Psoas muscle (tissue), 8 donors: ENCODE measurements at places on chromosomes 16 and 17. TPM values are rescaled to one million over a fixed set of nuclear protein-coding genes. Genes with fewer than 3 reads are reported as not detected.

Gene CD300LF
- 0.09 TPM for polyA plus RNA-seq

Gene TNFRSF17
- polyA plus RNA-seq, result 0.08 TPM

Gene SP6
- not detected for polyA plus RNA-seq

Gene HIRIP3
- polyA plus RNA-seq, result 62.5 TPM

Gene KRT20
- polyA plus RNA-seq, result not detected

Gene RUNDC3A
- 0.11 TPM for polyA plus RNA-seq

Gene CTF1
- 4.9 TPM for polyA plus RNA-seq

Gene SLC16A13
- 0.17 TPM for polyA plus RNA-seq

Gene CHRNE
- 0.56 TPM for polyA plus RNA-seq

Gene EARS2
- polyA plus RNA-seq, result 13.6 TPM

GRCh38 chr16:68605746-68606145 lies 39.4 kb upstream of the CDH3 start:
- DNase-seq, result no peak

- DNase-seq, result no peak
Measured at GRCh38 chr16:74666010-74666421, 661 bp downstream of the RFWD3 start.

DNA sequence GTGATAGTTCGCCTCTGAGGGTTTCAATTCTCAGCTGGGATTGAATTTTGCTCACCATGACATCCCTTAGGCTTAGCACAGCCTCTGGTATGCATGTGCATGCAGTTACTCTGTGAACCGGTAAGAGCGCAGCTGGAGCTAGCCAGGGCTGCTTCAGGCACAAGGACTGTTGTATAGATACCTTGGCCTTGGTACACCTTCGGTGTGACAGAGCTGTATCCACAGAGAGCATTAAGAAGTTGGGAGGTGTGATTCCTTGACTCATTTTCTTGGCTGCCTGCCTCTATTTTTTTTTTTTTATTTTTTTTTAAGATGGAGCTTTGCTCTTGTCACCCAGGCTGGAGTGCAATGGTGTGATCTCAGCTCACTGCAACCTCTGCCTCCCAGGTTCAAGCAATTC lies 2.2 kb upstream of the NUTF2 start:
- no peak for DNase-seq

- DNase-seq, result no peak
Measured at GRCh38 chr17:43664096-43664495, 2.4 kb upstream of the MEOX1 start.

DNA sequence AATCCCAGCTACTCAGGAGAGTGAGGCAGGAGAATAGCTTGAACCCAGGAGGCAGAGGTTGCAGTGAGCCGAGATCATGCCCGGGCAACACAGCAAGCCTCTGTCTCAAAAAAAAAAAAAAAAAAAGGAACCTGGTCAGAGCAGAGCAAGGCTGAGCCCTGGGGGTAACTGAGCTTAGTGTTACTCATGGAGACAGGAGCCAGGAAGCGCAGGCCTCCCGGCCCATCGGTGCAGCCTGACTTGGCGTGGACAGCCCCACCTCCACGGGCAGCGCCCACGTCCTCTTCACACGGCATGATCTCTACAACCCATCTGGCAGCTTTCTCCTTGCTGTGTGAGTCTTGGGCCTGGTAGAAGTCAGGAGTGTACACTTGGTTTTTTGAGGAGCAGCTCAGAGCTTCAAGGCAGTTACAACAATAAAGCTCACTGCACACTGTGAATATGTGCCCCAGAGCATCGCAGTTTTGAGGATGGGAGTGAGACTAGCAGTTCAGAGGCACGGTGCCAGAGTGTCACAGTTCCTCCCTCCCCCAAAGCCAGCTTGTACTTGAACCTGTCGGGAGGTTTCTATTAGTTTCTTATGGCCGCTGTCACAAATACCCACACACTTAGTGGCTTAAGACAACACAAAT lies 129.9 kb downstream of the RAP1GAP2 start:
- no peak for DNase-seq

- no peak for DNase-seq
Measured at GRCh38 chr17:56653877-56654276, 60.4 kb downstream of the NOG start.

DNA sequence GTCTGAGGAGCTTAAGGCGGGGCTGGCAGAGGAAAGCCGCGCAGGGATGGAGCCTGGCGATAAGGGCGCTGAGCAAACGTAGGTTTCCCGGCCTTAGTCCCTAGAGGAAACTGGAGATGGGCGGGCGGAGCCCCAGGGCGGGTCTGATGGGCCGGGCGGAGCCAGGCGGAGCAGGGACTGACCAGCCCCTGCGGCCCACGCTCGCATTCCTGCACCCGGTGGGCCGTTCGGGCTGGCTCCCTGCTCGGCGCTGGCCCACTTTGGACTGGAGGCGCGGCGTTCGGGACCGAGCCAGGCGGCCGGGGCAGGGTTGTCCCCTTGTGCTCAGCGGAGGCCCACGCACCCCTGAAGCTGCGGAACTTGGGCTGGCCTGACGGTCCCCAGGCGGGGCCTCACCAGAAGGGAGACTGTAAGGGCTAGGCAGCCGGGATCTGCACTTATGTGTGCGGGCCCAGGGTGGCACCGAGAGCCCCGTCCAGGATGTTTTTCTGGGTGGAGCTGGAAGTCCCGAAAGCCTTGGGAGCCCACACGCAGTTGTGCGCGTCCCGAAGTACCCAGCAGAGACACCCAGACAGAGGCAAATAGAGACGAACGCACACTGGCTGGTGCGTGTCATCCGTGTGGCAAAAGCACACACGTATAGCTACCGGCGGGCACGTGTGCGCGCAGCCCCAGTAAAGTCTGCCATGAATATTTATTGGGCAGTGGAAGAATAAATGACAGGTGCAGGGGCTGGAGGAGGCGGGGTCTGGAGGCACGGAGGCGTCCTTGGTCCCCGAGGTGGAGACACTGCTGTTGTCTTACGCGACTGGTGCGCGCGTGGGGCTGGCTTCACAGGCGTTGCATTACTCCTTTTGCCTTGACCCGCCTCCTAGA lies 1.4 kb downstream of the PYDC1 start:
- DNase-seq, result peak; percentile 89

DNA sequence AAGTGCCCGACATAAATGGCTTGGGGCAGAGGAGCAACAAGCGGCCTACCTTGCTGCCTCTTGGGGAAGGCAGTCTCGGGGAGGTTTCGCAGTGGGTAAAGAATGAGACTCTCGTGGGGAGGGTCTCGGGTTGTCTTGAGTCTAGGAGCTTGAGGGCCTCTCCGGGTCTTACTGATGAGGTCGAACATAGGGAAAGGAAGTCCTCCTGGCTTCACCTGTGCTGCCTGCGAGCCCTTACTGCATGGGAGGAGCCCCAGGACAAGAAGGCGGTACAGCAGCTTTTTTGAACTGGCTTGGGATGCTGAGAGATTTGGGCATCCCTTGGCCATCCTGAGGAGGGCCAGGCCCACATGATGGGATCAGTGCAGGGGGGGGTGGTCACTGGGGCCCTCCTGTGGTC lies 71.4 kb downstream of the SPECC1 start:
- DNase-seq, result no peak

DNA sequence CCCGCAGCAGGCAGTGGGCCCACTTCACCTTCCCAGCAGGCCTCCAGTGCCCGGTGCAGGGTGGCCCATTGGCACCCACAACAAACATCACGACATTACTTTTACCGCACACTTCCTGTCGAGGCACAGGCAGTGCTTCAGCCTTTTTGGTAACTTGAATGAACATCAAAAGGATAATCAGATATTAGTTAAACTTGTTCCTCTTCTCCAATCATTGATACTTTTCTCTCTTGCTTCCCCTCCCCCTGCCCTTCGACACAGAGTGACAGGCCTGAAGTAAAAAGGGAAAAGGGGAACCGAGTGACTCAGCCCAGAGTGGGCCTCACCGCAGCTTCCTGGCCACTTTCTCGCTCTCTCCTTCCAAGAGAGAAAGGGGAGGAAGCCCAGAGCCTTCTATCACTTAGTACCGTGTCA lies 507.0 kb downstream of the MAF start:
- DNase-seq, result no peak

DNA sequence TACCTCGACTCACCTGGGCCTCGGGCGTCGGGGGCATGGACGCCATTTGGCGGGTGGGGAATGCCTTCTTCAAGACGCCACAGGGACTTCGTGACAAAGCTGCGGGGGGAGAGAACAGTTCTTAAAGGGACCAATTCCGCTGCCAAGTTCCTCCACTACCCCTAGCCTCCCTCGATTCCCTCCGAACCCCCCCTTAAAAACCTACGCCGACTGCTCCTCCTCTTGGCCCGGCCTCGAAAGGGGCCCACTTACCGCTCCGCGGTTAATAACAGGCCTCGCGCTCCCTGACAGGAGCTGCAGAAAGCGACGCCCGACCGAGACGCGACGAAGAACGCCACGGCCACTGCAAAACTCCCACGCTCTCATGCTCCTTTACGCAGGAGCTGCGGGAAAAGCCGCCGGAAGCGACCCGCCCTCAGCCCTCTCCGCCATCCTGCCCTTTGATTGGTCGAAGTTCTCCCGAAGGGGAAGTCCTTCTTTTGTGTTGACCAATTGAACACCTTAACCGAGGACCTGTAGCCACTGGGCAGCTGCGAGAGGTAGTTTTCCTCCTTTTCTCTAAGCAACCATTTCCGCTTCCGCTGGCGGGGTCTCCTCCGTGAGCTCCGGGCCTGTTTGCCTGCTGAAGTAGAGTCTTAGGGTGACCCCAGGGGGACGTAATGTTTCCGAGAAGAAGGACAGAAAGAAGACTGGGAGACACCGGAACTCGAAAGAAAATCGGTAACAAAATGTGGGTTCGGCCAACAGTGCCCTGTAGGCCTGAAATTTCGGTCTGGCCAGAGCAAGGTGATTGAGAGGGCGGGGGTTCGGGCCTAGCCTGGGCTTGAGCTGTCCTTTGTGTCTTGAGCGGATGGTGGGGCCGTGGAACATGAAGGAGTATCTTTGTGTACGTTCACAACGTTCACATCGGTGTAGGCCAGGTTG lies at the start of the genes NAA60 and ZNF597:
Gene NAA60 (plus strand): TSS at position 573 of the 924 bp plus-strand sequence. CDS start 32,548 bp downstream, outside the sequence.
Gene ZNF597 (minus strand): TSS at position 397 of the 924 bp plus-strand sequence. CDS start 351 bp downstream, at position 46.
- DNase-seq, result peak; percentile 75

DNA sequence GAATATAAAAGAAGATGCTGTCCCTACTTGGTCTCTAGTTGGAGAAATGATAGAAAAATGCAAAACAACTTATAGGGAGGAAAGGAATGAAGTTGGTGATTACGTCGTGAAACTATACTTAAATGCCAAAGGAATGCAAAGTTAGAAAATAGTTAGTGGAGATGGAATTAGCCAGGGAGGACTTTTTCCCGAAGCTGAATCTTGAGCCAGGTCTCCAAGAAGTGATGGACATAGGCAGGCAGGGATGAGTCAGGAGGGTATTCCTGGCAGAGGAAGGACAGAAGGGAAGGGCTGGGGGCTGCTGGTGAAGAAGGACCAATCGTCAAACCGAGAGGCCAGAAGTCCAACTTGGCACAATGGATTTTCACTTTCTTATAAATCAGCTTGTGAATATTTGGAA lies 1.8 kb downstream of the SNTB2 start:
- DNase-seq, result no peak

DNA sequence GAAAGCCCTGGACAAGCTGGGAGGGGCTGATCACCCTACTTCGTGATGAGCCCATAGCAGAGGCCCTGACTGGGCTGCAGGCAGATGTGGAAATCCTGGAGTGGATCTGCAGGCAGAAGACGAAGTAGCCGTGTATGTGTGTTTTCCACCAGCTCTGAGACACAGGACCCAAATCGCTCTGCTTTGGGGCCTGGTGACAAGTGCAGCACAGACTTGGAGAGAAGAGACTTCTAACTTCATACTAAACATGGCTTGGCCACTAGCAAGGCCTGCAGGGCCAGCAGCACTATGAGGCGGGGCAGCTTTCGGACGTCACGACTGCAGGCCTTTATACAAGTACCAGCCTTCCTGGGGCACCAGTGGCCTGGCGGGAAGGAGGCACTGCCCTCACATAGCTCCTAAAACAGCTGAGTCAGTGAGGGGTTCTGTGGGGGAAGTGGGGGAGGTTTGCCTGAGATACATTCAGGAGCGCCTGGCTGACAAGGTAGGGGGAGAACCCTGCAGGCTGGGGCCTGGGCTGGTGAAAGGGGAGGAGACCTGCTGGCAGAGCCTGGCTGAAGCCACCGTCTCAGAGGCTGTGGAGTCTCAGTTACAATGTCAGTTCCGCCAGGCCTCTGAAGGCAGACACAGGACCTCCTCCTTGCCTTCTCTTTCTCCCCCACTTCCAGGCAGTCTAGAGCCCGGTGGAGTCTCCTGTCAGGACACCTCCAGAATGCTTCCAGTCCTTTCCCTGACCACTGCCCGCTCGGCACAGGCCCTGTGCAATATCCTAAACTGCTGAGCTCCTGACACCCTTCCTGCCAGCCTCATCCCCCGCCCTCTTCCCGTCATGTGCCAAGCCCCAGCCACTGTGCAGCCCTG lies 73.4 kb downstream of the WSB1 start:
- DNase-seq, result no peak

GRCh38 chr16:24668481-24669061 lies 60.9 kb upstream of the TNRC6A start:
- DNase-seq, result no peak

DNA sequence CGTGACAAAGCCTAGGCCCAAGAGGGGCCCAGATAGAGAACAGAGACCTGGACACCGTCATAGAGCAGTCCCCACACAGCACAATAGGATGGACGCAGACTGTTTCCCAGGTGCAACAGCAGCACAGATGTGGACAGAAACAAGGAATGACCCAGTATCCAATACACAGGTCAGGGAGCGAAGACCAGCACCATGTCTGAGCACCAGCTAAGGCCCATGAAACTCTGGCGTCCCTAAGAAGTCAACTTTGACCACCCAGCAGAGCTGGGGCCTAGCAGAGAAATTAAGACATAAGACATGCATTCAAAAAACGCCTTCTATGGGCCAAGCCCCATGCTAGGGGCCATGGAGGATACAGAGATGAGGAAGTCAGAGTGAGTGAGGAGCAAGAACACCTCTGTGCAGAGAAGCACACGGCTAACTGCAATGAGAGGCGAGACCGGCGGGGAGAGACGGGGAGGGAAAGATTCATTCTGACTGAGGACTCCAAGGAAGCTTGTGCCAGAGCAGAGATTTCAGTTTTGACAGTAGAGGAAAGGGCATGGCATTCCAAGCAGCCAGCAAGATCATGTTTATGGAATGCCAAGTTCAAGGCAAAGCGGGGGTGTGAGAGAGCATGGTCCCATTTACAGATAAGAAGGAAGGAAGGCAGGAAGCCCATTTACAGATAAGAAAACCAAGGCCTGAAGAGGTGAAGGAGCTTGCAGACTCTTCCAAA lies 50.8 kb downstream of the PITPNM3 start:
- DNase-seq, result no peak

DNA sequence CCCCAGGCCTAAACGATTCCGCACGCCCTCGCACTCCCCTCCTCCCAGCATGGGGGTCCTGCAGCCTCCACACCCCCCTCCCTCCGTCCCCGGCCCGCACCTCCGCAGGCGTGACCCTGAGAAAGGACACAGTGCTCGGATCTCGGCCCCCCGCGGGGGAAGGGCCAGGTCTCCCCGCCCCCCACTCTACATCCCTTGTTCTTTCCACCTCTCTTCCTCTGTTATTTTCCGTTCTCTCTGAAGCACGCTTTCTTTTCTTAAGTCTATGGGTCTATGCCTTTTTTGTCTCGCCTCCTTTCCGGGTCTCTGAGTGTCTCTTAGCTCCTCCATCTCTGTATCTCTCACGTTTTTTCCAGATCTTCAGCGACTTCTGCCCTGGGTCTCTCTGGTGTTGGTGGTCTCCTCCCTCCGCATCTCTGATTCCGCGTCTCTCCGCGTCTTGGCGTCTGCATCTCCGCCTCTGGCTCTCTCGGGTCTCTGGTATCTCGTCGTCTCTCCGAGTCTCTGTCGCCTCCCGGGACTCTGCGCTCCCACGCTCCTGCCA lies 2.1 kb upstream of the HES7 start:
- no peak for DNase-seq

GRCh38 chr16:67326472-67327309 lies at the start of the genes KCTD19 and LRRC36:
Gene KCTD19, minus strand, starts transcription at chr16:67326741. Its CDS starts 34 bp downstream, at chr16:67326707.
Gene LRRC36, plus strand, starts transcription at chr16:67326815. Its CDS starts 48 bp downstream, at chr16:67326863.
- peak; percentile 57 for DNase-seq

GRCh38 chr16:49704586-49705155 lies 151.2 kb downstream of the ZNF423 start:
- DNase-seq, result no peak
